Left lung (tissue), 14 donors: ENCODE measurements at places on chromosomes 5 and 9.

GRCh38 chr9:71620746-71621145, 147.6 kb downstream of the CEMIP2 start:
- no peak for DNase-seq

GRCh38 chr5:148209151-148209770, 6.4 kb downstream of the SPINK6 start:
- DNase-seq = no peak

GRCh38 chr9:20236676-20237075, 385.6 kb downstream of the MLLT3 start:
- peak; percentile 37 for DNase-seq

GRCh38 chr5:76083555-76084495, 642 bp downstream of the SV2C start:
- no peak for DNase-seq

GRCh38 chr5:103262422-103262871, 3.9 kb downstream of the MACIR start:
- DNase-seq = no peak

DNA sequence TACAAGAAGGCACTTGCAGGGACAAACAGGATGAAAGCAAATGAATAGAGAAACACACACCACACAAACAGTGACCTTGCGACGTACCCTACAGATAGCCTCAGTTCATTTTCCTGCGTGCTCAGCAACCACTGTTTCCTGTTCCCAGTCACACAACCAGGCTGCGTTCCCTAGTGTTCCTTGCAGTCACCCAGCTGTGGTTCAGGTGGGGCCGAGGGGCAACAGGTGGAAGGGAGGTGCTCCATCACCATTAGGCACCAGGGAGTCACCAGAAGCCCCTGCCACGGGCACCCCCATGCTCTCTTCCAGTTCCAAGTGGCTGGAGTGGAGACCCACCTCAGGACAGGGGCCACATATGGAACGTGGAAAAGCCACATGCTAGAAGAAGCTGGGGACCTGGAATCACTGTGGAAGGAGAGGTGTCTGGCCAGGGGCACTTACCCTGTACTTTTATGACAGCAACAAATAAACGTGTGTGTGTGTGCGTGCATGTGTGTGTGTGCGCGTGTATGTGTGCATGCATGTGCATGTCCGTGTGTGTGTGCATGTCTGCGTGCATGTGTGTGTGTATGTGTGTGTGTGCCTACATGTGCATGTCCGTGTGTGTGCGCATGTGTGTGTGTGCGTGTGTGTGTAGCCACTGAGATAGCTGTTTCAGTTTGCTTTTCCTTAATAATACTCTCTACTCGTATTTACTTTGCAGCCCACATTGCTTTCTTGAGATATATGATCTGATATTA, 18.8 kb upstream of the FCN2 start:
- DNase-seq = no peak

- no peak for DNase-seq
Observed at GRCh38 chr9:110129425-110129824, 78.5 kb downstream of the C9orf152 start.

- no peak for DNase-seq
Observed at GRCh38 chr9:70411930-70412831, 2.3 kb downstream of the KLF9 start.

- no peak for DNase-seq
Observed at GRCh38 chr5:39076757-39077728, 2.8 kb upstream of the RICTOR start.

DNA sequence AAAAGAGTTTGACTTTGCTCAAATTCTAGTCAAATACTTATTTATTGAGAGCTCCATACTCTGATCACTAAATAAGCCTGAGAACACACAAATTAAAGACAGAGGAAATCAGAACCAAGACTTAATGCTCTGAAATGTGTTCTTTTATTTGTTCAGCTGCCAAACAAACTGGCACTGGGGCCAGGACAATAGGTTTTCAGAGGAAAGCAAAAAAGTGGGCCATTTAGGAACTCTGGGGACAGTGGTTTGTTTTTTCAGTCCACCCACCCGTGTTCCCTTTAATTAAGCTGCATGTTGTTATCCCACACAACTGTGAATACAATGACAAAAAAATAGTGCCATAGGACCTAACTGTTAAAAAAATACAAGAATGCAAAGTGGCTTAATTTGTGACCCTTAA, 95.4 kb upstream of the RETREG1 start:
- no peak for DNase-seq

DNA sequence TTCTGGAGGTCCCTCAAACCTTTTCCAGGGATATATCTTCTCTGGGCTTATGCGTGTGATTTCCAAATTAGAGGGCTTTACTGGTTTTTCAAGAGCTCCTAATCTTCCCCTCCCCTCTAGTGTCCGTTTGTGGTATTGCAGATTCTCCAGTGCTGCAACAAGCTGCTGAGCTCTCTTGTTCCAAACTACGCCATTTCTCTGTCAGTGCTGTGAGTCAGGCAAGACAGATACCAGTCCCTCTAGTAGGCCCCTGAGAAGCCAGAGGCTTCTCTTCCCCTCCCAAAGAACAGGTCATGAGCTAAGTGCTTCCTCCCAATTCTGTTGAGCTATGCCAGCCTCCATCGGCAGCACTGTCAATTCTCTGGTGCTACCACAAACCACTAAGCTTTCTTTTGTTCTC, 149.5 kb downstream of the FANCC start:
- no peak for DNase-seq

DNA sequence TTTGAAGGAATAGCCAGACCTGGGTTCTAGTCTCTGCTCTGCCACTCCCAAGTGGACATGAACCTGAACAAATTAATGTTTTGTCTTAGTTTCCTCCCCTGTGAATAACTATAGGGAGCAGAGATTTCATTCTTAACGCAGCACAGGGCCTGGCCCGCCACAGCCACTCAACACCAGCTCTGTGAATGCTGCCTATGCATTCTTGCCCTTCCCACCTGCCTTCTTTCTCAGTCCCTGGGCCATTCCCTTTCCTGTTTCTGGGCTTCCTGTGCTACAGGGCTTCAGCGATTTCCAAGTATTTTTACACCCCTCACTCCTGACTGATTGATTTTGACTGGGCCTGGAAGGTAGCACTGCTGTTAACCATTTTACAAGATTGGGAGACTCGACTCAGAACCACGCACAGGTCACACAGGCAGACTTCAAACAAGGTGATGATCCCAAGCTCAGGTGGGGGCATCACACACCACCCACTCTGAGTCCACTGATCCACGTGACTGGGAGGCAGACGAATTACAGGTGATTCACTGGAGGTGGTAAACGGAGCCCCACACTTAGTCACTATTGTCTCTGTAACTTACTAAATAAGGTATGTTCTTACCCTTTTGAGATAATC, 21.4 kb downstream of the PTPN3 start:
- DNase-seq = no peak

- DNase-seq = no peak
Observed at GRCh38 chr9:95822583-95823431, 52.7 kb upstream of the ERCC6L2 start.

DNA sequence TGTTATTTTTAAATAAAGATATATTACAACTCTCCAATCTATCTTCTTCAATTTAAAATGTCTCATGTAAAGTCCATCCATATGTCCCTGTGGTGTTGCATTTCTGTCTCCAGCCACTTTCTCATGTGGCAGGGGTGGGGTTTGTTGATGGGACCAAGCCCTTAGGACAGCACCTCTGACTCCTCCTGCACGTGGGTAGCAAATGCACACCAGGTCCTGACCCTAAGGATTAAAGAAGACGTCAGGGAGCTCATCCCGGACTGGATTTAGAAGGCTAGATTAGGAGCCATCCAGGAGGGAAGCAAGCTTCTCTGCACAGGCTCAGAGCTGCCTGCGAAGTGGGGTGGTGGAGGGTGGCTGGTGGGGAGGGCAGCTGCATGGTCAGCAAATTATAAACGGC, 38.9 kb upstream of the FAM120AOS start:
- DNase-seq = no peak

- DNase-seq = no peak
Observed at GRCh38 chr5:176183321-176184074, 54.7 kb upstream of the SIMC1 start.

DNA sequence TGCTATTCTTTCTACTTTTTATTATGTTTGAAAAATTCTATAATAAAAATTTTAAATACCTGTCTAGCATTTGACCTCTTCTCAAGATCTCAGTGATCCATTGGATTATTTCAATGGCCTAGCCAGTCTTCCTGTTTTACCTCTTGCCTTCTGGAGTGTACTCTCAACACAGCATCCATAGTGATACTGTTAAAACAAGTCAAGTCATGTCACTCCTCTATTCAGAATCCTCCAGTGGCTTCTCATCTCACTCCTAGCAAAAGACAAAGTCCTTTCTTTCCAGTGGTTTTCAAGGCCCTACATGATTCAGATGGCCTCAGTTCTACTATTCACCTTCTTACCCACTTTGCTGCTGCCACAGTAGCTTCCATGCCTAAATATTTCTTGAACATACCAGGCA, 1.8 kb downstream of the MARVELD2 start:
- no peak for DNase-seq

DNA sequence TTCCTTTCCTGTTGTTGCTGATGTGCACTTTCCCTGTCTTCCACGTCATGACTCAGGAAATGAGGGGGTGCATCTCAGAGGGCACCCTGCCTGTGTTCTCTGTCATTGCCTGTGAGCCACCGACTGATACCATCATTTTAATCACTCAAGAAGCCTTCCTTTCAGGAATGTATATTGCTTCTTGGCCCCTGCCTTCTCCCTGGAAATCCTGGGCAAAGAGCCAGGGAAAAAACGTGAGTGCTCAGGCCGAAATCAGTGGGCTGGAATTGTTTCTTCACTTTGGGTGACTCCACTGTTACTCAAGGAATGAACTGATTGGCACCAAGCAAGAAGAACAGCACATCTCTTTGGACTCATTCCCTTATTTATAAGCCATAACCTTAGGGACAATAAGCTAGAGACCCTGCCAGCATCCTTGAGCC, 126.1 kb downstream of the SNX18 start:
- no peak for DNase-seq

DNA sequence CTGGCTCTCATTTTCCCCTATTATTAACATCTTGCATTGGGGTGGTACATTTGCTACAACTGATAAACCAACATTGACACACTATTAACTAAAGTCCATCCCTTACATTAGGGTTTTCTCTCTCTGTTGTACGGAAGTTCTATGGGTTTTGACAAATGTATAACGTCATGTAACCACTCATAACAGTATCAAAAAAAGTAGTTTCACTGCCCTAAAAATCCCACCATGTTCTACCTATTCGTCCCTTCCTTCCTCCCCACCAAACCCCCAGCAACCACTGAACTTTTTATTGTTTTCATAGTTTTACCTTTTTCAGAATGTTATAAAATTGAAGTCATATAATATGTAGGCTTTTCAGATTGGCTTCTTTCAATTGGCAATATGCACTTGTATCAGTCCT, 40.1 kb downstream of the MLLT3 start:
- DNase-seq = no peak

GRCh38 chr9:120914396-120914795, 12.2 kb downstream of the TRAF1 start:
- DNase-seq = no peak

DNA sequence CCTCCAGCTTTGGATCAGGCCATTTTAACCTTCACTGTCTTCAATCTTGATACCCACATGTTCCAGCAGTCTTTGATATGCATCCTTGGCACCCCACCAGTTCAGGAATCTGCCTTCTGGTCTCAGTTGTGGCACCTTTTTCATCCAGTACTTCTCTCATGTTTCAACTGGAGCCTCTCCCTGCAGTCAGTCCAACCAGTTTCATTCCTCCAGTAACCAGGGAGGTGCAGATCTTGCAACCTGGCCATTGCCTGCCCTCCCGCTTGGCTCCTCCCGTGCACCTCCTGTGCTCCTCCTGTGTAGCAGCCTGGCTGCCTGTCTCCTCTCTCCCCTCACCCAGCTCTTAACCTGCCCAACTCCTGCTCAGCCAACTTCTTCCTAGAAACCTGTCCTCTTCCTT, 20.2 kb downstream of the FUBP3 start:
- DNase-seq = no peak

- DNase-seq = no peak
Observed at GRCh38 chr5:88613051-88613450, 269.9 kb downstream of the MEF2C start.

GRCh38 chr5:57871496-57871895, 388.9 kb upstream of the ACTBL2 start:
- no peak for DNase-seq

GRCh38 chr5:170262061-170263045, 29.6 kb downstream of the C5orf58 start:
- DNase-seq = no peak
